ENCODE measurements at places on chromosomes 2 and 18. TPM values are rescaled to one million over a fixed set of nuclear protein-coding genes. Genes with fewer than 3 reads are reported as not detected.

TMEM198 gene
- total RNA-seq: 5.1 TPM

BOK gene
- 23.4 TPM for total RNA-seq

CREG2 gene
- total RNA-seq: not detected

CTAGE1 gene
- not detected for total RNA-seq

DSG4 gene
- 0.07 TPM for total RNA-seq

STEAP3 gene
- 5.9 TPM for total RNA-seq

FBXO36 gene
- total RNA-seq: 2.6 TPM

TUBA3E gene
- total RNA-seq: not detected

LYG1 gene
- total RNA-seq: 0.76 TPM

CCDC74A gene
- total RNA-seq: 17.5 TPM

QPCT gene
- 11.0 TPM for total RNA-seq

DNA sequence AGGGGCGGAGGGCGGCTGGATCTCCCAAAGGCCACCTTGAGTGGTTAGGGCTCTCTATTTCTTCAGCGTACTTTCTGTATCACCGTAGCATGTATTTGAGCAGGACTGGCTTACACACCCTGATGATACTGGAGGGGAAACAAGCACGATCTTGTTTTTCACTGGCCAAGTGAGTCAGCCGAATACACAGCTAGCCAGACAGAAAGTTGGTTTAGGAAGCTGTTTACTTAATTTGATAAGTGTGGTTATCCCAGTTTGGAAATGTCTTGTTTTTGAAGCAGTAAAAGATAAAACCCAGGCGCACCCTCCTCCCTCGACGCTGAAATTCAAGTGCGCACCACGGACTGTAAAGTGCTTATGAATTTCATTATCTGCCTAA is 582 bp downstream of the RIOK3 start:
- no peak for DNase-seq

DNA sequence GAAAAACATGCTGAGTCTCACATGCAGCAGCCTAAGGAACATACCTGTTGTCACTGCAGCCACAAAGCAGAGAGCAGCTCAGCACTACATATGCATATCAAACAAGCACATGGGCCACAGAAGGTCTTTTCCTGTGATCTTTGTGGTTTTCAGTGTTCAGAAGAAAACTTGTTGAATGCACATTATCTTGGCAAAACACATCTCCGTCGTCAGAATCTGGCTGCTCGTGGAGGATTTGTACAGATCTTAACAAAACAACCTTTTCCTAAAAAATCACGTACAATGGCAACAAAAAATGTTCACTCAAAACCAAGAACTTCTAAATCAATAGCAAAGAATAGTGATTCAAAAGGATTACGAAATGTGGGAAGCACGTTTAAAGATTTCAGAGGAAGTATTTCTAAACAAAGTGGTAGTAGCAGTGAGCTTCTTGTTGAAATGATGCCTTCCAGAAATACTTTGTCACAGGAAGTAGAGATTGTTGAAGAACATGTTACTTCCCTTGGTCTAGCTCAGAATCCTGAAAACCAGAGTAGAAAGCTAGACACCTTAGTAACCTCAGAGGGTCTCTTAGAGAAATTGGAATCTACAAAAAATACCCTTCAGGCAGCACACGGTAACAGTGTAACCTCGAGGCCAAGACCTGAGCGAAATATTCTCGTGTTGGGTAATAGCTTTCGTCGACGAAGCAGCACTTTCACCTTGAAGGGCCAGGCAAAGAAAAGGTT is 34.1 kb downstream of the ZNF407 start:
- DNase-seq: no peak

DNA sequence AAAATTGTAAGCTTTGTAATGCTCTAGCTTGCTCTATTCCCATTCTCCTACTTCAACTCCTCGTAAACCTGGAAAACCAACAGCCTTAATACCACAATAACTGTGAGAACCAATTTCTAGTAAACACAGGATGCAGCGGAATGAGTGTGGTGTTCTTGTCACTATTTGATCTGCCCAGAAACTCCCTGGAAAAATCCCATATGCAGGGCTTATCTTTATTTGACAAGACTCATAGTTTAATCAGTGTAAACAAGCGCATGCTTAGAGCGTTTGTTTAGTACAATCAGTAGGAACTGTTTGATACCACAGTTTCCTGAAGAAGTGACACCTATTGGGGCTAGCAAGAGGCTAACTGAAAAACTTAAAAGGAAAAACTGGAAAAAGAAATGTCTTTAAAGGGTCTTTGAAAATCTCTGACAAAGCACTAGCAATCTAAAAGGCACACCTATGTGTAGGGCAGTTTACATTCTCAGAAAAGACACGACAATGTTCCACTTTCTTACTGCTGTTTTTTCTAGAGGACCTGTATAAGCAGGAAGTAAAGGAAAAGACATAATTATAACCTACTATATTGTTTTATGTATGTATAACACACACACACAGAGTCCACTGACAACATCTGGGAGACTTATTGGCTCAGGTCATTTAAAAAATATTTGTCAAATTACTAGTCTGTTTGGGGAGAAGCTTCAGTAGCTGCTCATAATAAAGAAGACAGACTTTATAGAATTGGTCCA is 241.4 kb upstream of the KLHL14 start:
- DNase-seq: no peak

- DNase-seq: no peak
Measured at GRCh38 chr2:96074156-96074555, 39.4 kb upstream of the GPAT2 start.

DNA sequence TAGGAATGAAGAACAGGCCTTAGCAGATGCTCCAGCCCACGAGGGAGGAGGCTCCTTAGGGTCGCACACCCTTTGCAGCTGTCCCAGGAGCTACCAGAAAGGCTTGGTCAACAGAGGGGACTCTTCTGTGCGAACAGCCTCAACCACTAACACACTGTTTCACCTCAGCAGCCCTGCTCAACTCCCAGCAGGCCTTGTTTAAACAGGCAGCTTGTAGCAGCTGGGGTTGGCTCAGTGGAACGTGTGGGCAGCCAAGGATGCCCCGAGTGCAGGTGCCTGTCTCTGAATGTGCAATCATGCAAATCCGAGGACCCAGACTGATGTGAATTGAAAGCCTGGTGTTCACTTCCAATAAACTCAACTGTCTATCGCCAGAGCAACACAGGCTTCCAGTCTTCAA is 88.7 kb upstream of the CXCR4 start:
- no peak for DNase-seq

- no peak for DNase-seq
Measured at GRCh38 chr2:54013996-54014395, 43.2 kb upstream of the PSME4 start.

GRCh38 chr18:49529596-49529995 is 32.3 kb upstream of the LIPG start:
- DNase-seq: no peak

DNA sequence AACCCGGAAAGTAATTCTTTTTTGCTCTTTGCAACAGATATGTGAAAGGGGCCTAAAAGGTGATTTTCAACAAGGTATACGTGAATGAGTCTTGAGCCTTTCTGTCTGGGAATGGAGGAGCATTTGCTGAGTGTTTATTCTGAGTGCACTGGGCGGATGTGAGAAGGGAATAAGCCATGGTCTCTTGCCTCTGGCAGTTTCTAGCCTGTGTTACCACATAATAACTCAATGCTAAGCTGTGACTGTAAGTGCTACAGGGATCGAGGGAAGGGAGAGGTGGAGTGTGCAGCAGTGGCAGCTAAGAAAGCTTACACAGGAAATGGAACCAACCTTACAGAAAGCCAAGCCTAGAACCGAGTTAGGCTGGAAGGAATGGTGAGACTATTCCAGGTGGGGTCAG is 444.3 kb downstream of the SLC4A3 start:
- DNase-seq: no peak

DNA sequence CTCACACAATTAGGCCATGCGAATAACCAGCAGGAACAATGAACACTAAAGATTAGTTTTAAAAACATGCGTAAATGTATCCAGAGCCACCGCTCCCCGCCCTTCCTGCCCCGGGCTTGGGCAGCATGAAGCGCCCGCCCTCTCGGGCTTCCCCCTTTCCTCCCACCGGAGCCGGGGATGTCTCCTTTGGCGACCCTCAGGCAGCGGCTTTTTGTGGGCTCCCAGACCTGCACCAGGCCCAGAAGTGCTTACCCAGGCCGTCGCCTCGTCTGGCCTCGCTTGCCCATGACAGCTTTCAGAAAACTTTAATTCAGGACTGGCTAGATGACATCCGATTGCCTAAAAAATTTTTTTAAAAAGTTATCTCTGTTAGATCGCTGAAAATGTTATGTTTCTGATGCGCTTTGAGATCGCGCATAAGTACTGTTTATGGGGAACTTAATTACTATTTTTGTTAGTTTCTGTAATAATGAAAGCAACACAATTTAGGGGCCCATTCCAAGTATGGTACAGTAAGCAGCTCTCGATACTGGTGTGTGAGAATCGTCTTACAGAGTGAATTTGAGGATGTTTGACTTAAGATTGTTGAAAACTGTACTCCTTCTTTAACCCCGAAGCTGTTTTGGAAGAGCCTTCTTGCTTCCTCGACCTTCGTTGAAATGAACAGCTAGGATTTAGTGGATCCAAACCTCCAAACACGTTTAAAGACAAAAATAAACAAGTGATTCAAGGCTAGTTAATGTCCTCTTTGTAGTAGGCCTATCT is 1.1 kb downstream of the MAP3K20 start:
- peak; percentile 57 for DNase-seq

GRCh38 chr2:178066890-178067669 is 5.5 kb downstream of the PDE11A start:
- no peak for DNase-seq

DNA sequence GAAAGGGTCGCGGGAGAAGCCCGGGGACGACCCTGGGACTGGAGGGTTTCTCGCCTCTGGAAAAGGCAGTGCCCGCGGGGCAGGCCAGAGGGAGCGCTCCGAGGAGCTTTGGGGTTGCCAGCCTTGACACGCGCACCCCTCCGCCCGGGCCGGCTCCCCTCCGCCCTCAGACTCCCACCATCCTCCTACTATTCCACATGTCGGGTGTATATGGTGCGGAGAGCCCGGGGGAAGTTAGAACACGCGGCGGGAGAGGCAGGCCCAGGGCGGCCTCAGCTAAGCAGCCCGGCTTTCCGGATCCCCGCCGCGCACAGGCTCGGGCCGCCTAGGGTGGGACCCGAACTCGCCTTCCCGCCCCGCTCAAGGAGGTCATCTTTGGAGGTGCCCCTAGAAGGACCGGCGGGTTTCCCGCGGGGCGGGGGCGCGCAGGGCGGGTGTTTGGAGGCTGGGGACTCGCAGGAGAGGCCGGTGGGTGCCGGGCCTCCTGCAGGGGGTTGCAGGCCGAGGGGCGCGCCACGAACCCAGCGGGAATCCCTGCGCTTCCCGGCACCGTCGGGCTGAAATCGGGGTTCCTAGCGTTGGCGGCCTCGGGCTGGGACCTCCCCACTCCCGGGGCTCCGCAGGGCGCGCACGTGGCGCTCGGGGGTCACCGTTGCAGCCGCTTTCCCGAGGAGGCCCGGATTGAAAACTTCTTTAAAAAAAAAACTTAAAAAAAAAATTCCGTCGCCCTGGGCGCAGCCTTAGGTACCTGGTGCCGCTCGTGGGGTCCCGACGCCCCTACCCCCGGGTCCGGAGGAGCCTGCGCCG is 3.7 kb downstream of the NFATC1 start:
- no peak for DNase-seq

GRCh38 chr2:205321231-205321630 is 361.1 kb upstream of the NRP2 start:
- DNase-seq: no peak

DNA sequence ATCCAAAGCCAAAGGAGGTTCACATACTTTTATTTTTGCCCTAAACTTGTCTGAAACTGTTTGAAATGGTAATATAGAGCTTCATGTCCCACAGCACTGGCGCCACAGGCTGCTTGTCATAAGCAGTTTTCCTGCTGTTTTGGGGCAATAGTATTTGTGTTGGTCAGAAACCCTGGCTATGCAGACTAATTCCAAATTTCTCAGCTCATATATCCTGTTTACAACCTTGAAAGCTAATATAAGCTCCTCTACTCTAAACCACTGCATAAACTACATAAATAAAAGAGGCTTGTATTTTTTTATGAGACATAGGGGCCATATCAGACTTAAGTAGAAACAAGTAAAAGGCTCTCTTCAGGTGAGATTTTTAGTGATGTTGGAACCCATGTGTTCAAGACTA is 736.8 kb upstream of the ID2 start:
- no peak for DNase-seq

- DNase-seq: no peak
Measured at GRCh38 chr2:121359716-121360565, 74.9 kb upstream of the TFCP2L1 start.

- no peak for DNase-seq
Measured at GRCh38 chr2:71505086-71505769, 51.9 kb downstream of the DYSF start.

GRCh38 chr18:78612801-78613200 is 366.8 kb upstream of the SALL3 start:
- no peak for DNase-seq

- DNase-seq: no peak
Measured at GRCh38 chr2:148704247-148704646, 59.7 kb downstream of the EPC2 start.

GRCh38 chr18:26909599-26910290 is 44.2 kb upstream of the AQP4 start:
- DNase-seq: no peak

DNA sequence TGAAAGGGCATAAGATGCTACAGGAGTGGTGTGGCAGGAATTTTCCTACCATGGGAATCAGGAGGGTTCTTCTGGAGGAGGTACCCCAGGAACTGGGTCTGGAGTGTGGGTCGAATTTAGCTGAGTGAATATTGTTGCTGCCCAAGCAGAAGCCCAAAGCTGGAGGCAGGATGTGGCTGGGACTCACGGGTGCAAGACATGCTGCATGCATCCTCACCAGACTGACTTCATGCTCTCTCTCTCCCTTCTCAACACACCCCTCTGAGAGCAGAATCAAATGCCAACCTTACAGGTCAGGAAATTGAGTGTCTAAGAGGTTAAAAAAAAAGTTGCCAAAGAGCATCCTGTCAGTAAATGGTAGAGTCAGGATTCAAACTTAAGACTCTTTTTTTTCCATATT is 78.8 kb upstream of the TTC39C start:
- DNase-seq: no peak

Data from uterus (tissue), 4 donors.